Stimulated activated CD8-positive, alpha-beta memory T cell treated with anti-CD3 and anti-CD28 coated beads, Interleukin-4, amount 100 ng/mL, for 4 hours (primary cell): ENCODE measurements at places on chromosomes 6 and 20.

GRCh38 chr20:13800728-13801134 lies 15.9 kb downstream of the NDUFAF5 start:
- DNase-seq: no peak

GRCh38 chr6:69917834-69918233 lies 51.5 kb downstream of the COL19A1 start:
- DNase-seq: no peak

DNA sequence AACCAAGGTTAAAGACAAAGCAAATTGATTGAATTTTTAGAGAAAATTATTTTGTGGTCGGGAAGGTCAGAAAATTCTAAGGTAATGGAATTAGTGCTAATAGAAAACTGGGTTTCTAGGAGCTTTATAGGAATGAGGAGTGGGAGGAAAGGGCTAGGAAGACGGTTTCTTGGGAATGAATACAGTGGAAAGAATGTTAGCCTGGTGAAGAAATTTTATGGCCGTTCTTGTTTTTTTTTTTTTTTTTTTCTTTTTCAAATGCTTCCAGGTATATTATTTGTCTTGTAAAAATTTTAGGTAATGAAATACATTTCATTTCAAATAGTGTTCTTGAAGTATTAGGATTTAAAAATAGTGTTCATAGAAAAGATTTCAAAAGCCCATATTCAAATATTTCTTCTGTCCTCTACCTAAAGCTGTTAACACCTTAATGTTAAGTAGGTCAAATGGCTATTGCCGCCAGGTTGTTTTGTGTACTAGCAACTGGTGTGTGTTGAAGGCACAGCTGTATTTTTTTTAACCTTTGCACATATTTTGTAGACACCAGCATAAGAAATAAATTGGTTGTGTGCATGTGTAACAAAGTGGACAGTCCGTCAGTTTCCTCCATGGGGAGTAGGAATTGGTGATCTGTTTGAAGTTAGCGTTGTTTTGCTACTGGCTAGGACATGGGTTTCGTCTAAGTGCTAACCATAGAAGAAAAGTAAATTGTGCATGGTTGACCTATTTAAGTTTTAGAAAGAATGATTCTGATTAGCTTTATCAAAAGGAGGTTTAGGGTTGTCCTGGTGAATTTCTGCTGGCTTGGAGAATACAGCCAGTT lies 32.3 kb downstream of the AFDN start:
- no peak for DNase-seq

DNA sequence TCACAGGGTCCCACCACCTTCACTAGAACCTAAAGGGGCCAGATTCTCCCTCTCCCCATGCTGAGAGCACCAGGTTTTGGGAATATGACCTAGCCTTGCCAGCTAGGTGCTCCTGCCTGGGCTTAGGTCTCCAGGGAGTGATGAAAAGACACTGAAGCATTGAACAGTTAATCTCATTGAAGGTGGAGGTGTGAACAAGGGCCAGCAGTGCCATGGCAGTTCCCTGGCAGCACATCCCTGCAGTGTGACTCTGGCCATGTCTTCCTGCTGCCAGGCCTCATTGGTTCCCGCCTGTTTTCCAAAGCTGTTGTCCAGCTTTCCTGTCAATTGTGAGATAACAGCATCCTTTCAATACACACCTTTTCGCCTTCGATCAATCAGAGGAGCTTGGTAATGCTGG lies 10.9 kb downstream of the PPIL6 start:
- DNase-seq: no peak

DNA sequence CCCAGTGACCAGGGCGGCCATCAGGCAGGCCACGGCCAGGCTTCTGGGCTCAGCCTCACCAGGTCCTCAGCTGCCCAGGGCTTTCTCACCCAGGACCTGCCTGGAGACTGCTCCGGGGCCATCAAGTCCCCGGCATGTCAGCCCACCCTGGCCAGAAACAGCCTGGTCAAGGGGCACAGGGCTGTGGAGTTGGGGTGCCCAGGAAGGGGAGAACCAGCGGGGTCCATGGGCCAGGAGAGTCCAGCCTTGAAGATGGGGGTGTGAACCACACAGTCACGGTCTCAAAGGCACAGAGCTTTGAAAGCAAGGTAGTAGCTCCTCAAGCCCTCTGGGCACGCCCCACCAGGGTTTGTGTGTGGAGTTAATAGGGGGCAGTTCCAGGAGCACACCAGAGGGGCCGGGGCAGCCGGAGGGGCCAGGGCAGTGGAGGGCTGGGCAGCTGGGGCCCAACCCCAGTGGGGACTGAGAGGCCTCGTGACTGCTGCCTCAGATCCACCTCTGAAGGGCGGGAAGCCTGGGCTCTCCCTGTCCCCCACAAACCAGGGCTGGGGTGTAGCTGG lies 48.0 kb upstream of the BHLHE23 start:
- no peak for DNase-seq

DNA sequence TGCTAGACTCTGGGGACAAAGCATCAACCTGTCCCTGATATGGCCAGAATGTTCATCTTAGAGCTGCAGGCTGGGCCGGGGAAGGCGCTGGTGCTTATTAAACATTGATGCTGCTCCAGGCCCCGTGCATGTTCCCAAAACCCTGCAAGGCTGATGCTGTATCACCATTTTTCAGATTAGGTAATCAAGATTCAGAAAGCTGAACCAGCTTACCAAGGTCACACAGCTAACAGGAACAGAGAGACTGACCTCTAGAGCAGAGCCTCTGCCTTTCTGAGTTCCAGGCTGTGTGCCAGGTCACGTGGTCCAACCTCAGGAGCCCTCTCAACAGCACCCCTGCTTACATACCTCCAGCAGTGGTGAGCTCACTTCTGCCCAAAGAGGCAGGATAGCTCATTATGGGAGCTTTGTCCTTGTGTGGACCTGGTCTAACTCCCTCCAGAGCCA lies 16.1 kb upstream of the VSTM2L start:
- no peak for DNase-seq

DNA sequence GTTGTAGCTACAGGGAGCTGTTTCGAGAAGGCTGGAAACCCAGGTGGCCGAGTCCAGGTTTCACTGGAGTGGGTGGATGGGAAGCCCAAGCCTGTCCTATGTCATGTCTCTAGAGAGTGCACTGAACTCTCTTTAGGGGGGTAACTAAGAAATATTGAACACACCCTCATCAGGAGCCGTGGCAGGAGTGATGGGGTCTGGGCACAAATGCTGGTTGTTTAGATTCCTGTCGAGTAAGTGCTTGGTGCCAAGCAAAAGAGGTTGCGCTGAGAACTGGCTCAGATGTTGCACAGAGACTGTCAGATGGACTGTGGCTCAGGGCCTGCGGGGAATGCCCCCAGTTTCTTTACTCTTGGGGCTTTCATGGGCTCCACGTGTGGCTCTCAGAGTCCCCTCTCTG lies 7.3 kb upstream of the FAM209A start:
- no peak for DNase-seq

GRCh38 chr20:21360705-21361104 lies 36.6 kb downstream of the NKX2-4 start:
- no peak for DNase-seq

- no peak for DNase-seq
Observed at GRCh38 chr6:152508477-152508876, 128.7 kb downstream of the SYNE1 start.

DNA sequence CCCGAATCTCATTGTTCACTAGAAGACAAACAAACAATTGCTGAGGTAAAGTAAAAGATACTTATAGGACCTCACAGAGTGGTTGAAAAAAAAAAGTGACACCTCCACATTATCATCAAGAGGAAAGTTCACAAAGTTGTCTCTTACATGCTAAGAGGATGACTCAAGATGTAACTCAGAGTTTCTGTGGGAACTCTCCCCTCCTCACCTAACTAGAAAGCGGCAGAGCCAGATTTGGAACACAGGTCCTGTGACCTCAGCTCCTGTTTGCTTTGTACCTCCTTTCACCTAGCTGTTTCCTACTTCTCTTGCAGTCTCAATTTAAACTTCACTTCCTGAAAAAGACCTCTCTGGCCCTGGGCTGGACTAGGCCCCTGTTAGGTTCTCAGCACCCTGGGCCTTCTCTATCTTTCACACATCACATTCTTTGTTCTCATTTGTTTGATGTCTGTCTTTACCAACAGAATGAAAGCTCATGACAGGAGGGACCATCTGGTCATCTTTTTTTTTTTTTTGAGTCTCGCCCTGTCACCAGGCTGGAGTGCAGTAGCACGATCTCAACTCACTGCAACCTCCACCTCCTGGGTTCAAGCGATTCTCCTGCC lies 60.8 kb downstream of the CD24 start:
- DNase-seq: no peak

GRCh38 chr20:32215729-32216128 lies 8.0 kb downstream of the POFUT1 start:
- DNase-seq: no peak

- no peak for DNase-seq
Observed at GRCh38 chr20:13006825-13007224, 1.9 kb upstream of the SPTLC3 start.

GRCh38 chr6:142827369-142827768 lies 117.6 kb downstream of the HIVEP2 start:
- DNase-seq: no peak

DNA sequence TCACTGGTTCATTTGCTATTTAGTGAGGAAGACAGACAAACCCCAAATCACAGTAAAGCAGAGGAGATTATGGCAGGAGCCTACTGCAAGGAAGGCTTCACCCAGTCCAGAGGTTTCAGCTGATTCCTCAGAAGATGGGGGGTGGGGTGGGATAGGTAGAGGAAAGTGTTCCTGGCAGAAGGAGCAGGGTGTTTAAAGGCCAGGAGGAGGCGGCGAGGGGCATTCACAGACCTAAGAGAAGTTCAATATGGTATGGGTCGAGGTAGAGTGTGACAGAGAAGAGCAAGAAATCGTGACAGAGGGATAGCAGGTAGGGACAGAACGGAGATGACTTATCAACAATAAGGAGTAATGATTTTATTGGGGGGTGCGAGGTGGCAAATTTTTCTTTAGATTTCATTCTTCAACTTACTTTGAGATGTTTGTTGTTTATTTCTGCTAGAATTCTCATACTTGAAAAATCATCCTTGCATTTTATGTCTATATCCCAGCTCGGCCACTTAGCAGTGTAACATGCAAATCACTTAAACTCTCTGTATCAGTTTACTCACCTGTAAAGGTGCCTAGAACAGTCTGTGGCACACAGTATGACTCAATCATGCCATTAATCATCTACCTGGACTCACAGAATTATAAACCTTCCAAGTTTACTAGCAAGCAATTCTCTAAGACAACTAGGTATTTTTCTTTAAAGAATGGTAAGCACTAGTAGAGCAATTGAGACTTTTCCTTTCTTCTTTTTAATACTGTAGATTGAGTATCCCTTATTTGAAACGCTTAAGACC lies 176.7 kb downstream of the REV3L start:
- DNase-seq: no peak

GRCh38 chr20:23257848-23258746 lies 92.5 kb upstream of the NXT1 start:
- no peak for DNase-seq

DNA sequence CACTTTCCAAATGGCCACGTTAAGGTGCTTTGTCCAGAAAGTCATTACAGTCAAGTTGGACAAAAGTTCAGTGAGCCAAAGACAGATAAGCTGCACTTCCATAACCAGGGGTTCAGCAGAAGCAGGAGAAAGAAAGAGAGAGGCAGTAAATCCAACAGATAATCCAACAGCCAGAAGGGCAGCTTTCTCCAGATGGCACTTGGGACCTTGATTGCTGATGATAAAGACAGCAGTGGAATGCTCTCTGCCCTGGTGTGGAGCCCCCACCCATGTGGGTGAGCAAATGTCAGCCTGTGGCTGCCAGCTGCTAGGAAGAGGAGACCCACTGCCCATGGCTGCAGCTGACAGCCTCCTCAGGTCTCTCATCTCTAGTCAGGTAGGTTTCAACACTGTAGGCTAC lies 18.7 kb upstream of the NRSN1 start:
- DNase-seq: no peak

GRCh38 chr20:17885544-17885943 lies 83.0 kb downstream of the SNX5 start:
- DNase-seq: no peak

- no peak for DNase-seq
Observed at GRCh38 chr6:139029470-139030227, 1.1 kb downstream of the ABRACL start.

DNA sequence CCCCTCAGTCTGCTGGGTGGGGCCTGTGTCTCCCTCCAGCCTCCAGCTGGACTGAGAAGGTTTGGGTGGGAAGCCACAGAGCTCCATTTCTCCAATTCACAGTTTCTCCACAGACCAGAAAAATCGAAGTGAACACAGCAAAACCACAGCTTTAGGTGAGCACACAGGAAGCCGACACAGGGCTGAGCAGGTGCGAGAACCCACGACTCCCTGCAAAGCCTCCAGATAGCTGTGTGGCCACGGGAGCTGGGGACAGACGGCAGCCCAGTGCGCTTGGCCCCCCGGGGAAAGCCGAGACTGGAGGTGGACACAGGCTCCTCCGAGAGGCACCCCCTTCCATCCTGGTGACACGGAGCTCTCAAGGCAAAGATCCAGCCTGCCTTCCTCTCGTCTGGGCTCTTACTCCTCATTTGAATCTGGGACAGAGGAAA lies 29.0 kb upstream of the MPC1 start:
- no peak for DNase-seq

GRCh38 chr20:2918096-2919049 lies 45.1 kb downstream of the PTPRA start:
- DNase-seq: no peak
